ENCODE measurements at places on chromosomes 7 and 10. TPM values are rescaled to one million over a fixed set of nuclear protein-coding genes. Genes with fewer than 3 reads are reported as not detected.

DNA sequence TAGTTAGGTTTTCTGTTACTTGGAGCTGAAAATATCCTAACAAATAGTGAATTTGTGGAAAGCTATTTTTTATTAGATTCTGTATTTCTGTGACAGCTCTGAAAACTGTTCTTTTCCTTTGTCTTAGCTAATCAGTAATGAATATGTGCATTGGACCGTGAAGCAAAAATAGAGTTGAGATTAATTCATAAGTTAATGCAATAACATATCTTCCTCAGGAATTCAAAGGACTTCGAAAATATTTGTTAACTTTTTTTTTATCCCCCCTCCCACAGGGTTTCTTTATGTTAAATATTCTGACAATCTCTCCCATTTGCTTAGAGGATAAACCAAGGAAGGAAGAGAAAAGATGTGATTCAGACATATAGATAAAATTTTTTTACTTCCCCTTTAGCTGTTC, 101.4 kb downstream of the PODXL start:
- DNase-seq: no peak

DNA sequence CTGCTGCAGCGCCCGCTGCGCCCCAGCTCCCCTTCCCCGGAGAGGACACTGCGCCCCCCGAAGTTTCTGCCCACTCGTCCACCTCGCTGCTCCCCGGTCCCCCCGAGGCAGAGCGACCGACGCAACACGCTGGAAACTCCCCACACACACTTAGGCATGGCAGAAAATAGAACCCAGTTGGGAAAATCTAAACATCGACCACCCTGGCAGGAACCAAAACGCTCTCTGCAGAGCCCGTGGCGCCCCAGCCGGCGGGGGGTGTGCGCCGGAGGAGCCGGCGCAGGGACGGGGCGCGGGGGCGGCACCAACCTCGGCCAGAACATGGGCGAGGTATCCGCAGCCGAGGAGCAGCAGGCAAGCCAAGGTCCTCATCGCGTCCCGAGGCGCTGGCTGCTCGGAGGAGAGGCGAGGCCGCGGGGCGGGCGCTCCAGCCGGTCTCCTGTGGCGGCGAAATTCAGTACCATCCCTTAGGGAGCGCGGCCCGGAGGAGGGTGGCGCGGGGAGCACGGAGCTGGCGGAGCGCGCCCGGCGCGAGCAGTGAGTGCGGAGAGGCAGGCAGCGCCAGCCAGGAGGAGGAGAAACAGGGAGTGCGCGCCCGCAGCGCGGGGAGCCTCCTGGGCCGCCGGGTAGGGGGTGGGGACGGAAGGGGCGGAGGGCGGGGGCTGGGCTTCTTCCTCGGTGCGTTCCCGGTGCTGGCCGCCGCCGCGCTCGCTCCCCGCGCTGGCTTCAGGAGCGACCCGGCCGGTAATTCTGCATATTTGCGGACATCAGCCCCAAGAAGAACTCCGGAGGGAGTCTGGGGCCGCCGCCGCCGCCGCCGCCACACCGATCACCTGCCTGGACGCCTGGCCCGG, 789 bp downstream of the PDGFA start:
- DNase-seq: peak; percentile 9

GRCh38 chr7:120334475-120334874, 61.5 kb downstream of the KCND2 start:
- no peak for DNase-seq

DNA sequence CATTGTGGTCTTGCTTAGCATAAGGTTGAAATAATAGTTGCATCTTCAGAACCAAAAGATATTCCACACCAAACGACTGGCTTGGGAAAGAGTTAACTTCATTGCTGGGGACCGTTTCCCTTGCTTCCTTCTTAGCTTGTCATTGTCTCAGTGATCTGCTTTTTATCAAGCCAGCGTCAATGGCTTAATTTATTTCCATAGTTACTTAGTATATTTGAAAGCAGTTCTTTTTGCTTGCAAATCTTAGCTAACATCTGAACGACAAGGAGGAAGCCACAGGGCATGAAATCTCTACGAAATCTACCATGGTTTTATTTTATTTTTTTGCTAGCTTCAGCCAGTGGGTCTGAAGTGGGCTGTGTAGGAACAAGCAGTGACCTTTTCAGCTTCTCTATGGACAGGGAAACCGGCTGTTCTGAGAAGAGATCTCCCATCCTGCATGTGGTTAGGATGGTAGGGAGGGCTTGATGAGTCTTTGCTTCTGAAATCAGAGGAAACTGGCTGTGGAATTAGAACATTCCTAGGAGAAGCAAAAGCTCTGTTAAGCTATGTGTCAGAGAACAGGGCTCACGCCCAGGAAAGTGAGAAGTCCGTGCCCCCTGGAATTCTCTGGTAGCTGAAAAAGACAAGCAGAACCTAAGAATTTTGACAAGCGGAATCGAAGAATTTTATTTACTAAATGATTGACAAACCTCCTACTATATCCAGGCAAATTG, 8.0 kb downstream of the SLC18A2 start:
- no peak for DNase-seq

GRCh38 chr7:75998038-75998437, 3.6 kb upstream of the TMEM120A start:
- DNase-seq: no peak

GRCh38 chr10:82150123-82150900, 275.3 kb downstream of the NRG3 start:
- DNase-seq: no peak

GRCh38 chr10:34334908-34335307, 480.2 kb downstream of the PARD3 start:
- DNase-seq: no peak

DNA sequence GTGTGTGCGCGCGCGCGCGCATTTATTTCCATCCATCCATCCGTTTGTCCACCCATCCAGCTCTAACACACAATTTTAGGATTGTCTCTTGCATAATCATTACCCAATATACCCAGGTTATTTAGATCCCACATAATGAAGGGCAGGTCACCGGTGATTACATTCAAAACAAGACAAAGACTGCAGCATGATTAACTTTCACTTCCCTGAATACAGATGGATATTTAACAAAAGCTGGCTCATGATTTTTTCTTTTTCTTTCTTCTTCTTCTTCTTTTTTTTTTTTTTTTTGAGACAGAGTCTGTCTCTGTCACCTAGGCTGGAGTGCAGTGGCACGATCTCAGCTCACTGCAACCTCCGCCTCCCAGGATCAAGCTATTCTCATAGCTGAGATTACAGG, 86.2 kb downstream of the SH3PXD2A start:
- no peak for DNase-seq

GRCh38 chr10:9219860-9220259, 1165.4 kb downstream of the GATA3 start:
- DNase-seq: no peak

DNA sequence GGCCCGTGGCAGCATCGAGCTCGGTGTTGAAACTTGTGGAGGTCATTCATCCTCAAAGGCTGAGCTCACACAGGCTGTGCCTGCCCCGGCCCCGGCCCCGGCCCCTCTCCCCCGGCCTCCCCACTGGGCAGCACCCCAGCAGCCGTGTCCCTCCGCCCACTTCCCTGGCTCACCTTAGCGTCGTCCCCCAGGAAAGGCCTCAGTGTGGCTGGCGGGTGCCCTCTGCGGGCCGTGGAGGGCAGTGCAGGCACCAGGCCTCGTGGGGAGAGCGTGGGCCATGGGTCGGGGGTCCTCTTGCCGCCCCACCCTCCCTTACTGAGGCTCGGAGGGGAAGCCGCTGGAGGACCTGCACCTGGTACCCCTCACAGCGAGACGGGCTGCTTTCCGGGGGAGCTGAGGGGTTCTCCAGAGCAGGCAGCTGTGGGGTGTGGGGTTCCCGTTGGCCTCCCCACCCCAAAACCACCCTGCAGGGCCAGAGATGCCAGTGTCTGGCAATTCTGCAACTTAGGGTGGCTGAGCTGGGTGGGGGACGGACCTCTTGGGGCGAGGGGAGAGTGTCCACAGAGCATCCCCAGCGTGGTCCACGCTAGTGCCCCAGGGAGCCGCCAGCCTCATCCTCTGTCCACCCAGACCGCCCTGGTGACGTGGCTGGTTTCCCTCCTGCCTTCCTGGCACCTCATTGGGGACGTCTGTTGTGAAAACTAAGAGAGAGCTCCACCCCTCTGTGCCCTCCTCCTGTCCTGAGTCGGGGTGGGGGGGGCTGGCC, 44.2 kb upstream of the DPYSL4 start:
- peak; percentile 27 for DNase-seq

- DNase-seq: no peak
Measured at GRCh38 chr7:20651960-20652544, 36.6 kb downstream of the ABCB5 start.

FZD1 gene
- 0.70 TPM for total RNA-seq

CCDC136 gene
- total RNA-seq: 11.1 TPM

STK31 gene
- 0.27 TPM for total RNA-seq

GNGT1 gene
- total RNA-seq: not detected

MUC12 gene
- 0.81 TPM for total RNA-seq

ZNF117 gene
- total RNA-seq: 3.1 TPM

Data from activated T-helper 1 cell treated with anti-CD3 and anti-CD28 coated beads, Interleukin-12 subunit alpha, Interleukin-12 subunit beta, Interleukin-2, Interleukin-4 antibody, amounts not matched to agents 30 ng/mL and 10 ng/mL and 1 ng/mL, durations not matched to agents 14 hours and 24 hours and 36 hours (primary cell).